Stimulated activated CD4-positive, alpha-beta T cell treated with anti-CD3 and anti-CD28 coated beads, Interleukin-1b, Interleukin-23, amount 100 ng/mL, for 1 hour (primary cell): ENCODE measurements at places on chromosomes 6 and 20.

- DNase-seq: no peak
These were observed 130.9 kb upstream of the PMEPA1 start for GRCh38 chr20:57840504-57841296.

GRCh38 chr20:31642837-31643236, 5.1 kb downstream of the COX4I2 start:
- no peak for DNase-seq

GRCh38 chr6:82413868-82414267, 50.3 kb downstream of the TPBG start:
- DNase-seq: no peak

GRCh38 chr6:144268794-144269349, 16.3 kb upstream of the UTRN start:
- DNase-seq: no peak

DNA sequence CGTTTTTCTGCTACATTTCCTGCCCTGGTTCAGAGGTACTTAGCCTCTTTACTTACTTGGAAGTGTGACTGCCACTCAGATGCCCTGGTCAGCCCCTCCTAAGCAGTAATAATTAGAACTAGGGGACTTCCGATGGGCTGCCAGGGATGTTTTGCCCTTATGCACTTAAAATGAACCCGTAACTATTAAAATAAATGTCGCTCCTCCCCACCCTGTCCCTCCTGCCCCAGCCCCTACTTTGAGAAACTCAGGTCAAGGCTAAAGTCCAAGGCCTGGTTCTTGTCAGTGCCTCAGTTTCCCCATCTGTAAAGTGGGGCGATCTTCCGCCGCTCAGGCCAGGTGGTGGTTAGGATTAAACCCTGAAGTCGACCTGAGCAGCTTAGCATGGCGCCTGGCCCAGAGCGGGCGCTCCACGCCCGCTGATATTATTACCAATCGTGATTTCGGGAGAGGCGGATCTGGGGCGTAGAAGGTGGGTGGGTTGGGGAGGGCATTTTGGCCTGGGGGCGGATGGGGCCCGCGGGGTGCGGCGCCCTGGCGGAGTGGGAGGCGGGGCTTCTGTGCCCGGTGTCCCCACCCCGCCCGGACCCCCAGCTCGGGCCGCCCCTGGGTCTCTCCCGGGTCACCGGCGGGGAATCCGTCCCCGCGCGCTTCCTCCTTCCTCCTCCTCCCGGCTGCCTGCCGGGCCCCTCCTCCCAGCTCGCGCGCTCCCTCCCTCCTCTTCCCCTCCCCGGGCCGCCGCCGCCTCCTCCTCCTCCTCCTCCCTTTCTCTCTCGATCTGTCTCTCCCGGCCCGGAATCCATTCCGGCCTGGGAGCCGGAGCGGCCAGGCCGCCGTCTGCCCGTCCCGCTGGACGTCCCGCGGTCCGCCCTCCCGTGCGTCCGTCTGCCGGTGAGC, at the start of gene SRC:
Gene SRC (plus strand): TSS at position 802 of the 897 bp plus-strand sequence. CDS start 38,014 bp downstream, outside the sequence.
- DNase-seq: no peak

- DNase-seq: no peak
These were observed 109.9 kb downstream of the NOL4L start for GRCh38 chr20:32474967-32475811.

DNA sequence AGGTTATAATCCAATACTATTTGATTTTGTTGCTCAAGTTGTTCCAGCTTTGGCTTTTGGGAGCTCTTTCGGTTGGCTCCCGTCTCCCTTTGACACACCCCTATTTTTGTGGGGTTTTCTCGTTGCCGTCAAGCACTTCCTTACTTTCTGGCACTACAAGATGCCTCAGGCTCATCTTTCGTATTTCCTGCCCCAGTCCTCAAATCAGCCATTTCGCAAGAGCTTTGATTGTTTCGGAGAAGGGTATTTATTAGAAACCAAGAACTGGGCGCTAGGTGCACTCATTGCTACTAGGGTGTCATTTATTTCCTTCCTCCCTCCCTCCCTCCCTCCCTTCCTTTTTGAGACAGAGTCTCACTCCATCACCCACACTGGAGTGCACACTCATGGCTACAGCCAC, 13.3 kb upstream of the SOX12 start:
- no peak for DNase-seq

- no peak for DNase-seq
These were observed 120.4 kb upstream of the ZNF184 start for GRCh38 chr6:27593200-27593818.

- no peak for DNase-seq
These were observed 15.6 kb downstream of the SPATA2 start for GRCh38 chr20:49899541-49900383.

DNA sequence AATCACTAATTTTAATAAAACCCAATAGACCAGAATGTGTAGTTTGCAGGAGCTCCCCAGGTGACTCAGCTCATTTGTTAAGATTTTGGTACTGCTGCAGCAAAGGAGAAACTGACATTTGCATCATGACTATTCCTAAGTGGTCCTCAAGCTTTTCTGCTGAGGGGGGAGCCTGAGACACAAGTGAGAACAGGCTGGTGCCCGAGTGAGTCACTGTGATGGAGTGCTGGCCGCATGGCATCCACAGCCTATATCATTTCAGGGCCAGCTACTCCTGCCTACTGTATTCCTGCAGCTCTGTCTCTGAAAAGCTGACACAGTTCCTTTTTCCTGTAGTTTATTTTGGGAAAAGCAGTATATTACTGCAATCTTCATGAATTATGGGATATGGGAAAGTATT, 113.7 kb upstream of the ENPP5 start:
- no peak for DNase-seq
